ENCODE measurements at places on chromosomes 6 and 20. TPM values are rescaled to one million over a fixed set of nuclear protein-coding genes. Genes with fewer than 3 reads are reported as not detected.

The RAET1E gene
- not detected for total RNA-seq

The CAP2 gene
- 43.2 TPM for total RNA-seq

The UST gene
- 29.4 TPM for total RNA-seq

The SOBP gene
- total RNA-seq, result 109 TPM

The MARCKS gene
- 298 TPM for total RNA-seq

The MCCD1 gene
- total RNA-seq, result not detected

The TMEM14A gene
- 59.5 TPM for total RNA-seq

The GSTA1 gene
- total RNA-seq, result not detected

The MLN gene
- not detected for total RNA-seq

The DTNBP1 gene
- total RNA-seq, result 7.8 TPM

The DLL1 gene
- 18.2 TPM for total RNA-seq

The PBOV1 gene
- total RNA-seq, result not detected

The RSPO3 gene
- 23.5 TPM for total RNA-seq

The GPX6 gene
- total RNA-seq, result not detected

The MC3R gene
- total RNA-seq, result not detected

The OR12D2 gene
- not detected for total RNA-seq

The BTNL2 gene
- not detected for total RNA-seq

The TP53TG5 gene
- total RNA-seq, result 1.9 TPM

The GJE1 gene
- total RNA-seq, result not detected

The CDSN gene
- total RNA-seq, result not detected

The DLK2 gene
- 8.5 TPM for total RNA-seq
